ENCODE measurements at places on chromosomes 5 and 9.

DNA sequence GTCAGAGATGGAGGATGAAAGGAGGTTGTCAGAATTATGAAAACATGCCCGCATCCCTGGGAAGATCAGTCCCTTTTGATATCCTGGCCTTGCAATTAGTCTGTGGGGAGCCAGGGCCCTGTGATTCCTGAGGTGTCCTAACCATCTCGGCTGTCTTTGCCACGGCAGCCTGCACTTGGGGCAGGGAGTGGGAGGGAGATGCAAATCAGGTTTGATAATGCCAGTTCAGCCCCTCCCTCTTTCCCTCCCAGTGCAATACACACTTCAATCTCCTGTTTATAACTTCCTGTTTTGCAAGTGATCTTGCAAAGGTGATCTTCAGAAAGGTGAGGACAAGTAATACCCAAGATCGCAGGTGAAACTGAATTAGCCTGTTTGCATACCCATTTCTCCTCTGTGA lies 114.0 kb upstream of the ALDH1B1 start:
- no peak for DNase-seq

DNA sequence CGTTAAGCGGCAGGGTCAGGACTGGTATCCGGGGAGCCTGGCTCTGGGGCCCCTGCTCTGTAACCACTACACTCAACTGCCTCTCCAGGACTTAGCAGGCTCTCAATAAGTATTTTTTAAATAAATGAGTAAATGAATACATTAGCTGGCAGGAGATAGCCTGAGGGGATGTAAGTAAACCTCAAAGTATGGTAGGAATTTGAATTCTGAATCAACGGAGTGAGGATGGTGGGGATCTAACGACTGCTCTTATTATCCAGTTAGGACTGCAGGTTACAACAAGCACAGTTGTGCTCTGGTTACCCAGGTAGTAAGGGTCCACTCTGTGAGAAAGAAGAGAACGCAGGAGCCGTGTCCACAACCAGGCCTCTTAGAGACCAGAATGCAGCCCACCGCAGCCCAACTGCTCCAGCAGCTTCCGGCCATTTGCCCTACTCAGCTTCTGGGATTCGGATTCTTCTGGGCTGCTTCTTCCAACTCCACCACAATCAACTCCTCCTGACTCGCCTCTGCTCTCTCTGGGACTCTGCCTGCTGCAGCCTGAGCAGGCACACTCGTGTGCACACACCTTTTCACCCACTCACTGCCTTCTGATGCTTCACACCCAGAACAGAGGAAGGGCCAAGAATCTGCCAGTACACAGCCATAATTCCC lies 52.6 kb downstream of the MED27 start:
- DNase-seq = no peak

GRCh38 chr5:860506-861150 lies 9.8 kb upstream of the ZDHHC11 start:
- DNase-seq = no peak

- DNase-seq = no peak
These were observed 40.6 kb upstream of the N4BP3 start for GRCh38 chr5:178072749-178073148.

GRCh38 chr5:141692919-141693725 lies 11.1 kb upstream of the ARAP3 start:
- peak; percentile 50 for DNase-seq

- peak; percentile 63 for DNase-seq
These were observed 129.9 kb downstream of the RXRA start for GRCh38 chr9:134455934-134456755.

DNA sequence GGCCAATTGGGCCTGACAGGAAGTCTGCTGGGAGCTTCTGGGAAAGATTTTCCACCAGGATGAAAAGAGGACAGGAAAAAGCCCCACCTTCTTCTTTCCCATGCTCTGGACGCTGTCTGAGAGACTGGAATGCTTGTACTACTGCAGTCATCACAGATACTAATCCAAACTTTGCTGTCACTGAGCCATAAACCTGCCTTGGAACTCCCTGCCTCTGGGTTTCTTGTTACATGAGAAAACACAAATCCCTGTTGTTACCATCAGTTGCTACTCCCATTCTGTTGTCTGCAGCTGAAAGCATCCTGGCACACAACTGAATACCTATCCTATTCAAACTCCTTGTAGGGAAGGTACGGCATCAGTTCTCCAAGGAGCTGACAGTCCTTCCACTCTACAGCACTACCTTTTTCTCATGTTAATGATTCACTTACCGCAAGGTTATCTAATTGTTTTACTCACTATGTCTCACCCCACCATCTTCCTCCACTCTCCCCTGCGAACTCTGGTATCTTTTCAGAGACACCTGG lies 167.5 kb downstream of the CDK5RAP2 start:
- DNase-seq = no peak

GRCh38 chr5:168693297-168693696 lies 114.1 kb upstream of the PANK3 start:
- no peak for DNase-seq

DNA sequence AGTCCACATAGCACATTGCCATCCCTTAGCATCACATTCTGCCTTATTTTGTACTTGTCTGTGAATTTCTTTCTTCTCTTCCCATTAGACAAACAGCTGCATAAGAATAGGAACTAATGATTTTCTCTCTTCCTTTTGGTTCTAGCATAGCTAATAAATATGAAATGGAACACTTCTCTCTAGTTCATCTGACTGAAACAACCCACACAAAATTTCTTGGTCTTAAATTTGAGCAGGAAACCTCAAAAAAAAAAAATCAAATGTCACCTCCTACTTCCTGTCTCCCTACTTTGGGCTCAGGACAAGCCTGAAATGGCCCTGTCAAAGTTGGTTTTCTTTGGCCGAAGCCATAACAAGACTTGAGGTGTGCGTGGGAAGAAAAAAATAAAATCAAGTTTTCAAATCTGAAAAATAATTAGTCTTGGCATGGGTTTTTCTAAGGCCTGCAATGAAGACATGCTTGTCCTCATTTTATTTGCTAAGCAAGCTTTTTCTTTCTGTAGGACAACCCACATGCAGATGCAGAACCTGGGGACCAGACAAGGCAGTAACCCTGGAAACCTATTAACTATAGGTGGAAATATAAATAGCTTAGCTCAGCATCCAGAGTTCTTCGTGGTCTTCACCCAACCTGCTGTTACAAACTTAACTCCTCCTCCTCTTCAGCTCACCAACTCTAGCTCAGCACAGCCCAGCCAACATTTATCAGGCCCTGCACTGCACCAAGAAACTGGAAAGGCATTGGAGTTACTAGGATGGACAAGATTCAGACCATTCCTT lies 523.5 kb upstream of the KLF4 start:
- no peak for DNase-seq

DNA sequence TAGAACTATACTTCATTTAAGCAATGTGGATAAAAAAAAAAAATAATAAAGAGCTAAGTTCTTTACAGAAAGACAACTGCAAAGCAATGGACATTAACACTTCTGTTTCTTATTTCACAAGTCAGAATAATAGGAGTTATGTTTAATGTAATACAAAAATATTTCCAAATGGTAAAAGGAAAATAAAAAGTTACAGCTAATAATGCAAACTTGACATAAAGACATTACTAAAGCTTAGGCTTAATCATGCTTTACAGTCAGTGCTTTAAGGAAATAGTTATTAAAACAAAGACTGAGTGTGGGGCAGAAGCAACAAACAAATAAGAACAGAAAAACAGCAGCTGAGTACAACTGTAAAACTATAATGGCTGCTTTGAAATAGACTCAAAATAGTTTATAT lies 56.7 kb downstream of the ZFR start:
- DNase-seq = no peak

DNA sequence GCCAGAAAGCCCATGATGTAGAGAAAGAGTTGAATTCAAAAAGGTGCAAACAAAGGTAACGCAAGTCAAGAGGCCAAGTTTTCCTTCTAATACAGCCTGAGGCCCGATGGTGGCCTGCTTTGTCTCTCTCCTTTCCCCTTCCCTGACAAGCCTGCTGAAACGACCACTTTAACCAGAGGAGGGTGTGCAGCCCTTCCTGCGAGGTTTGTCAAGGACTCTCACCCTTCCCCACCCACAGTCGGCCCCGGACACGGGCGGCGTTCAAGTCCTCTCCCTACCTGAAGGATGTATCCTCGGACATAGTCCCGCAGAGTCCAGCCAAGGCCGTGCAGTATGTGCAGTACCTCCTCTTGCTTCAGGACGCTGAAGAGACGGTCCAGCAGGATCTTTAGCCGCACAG lies 318.2 kb downstream of the BNC2 start:
- no peak for DNase-seq

- DNase-seq = no peak
These were observed 3.5 kb downstream of the ESM1 start for GRCh38 chr5:54981928-54982327.

GRCh38 chr9:109143881-109144562 lies 23.0 kb downstream of the FRRS1L start:
- no peak for DNase-seq

Data from effector memory CD8-positive, alpha-beta T cell (primary cell).